ENCODE measurements at places on chromosomes 1 and 21. TPM values are rescaled to one million over a fixed set of nuclear protein-coding genes. Genes with fewer than 3 reads are reported as not detected.

The IRF6 gene
- total RNA-seq, result 4.1 TPM

The PLA2G2E gene
- total RNA-seq, result not detected

The RIIAD1 gene
- not detected for total RNA-seq

The RHOC gene
- 360 TPM for total RNA-seq

The OR10Z1 gene
- total RNA-seq, result not detected

The TMPRSS3 gene
- not detected for total RNA-seq

The PLEKHG5 gene
- 37.3 TPM for total RNA-seq

The NR1I3 gene
- total RNA-seq, result not detected

The GBP7 gene
- total RNA-seq, result not detected

The RPTN gene
- not detected for total RNA-seq

The C1QA gene
- total RNA-seq, result not detected

The TRNAU1AP gene
- 21.0 TPM for total RNA-seq

All from smooth muscle cell of the pulmonary artery (primary cell).